ENCODE measurements at places on chromosomes 7 and 10.

DNA sequence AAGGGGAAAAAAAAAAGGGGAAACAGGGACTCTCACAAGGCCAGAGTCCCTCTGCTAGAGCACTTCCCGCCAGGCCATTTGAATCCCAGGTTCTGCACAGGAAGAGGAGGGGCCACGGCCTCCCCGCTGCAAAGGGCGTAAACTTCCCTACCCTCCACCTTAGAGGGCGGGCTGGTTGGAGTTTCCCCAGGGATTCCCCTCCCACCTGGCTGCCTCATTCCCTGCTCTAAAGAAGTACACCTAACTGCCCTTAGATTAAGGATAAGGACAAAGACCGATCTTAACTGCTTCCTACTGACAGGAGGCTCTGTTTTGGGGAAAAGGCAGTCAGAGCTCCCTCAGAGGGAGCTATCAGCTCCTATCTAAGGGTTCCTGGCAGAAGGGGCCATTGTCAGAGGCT is 102.0 kb upstream of the ARMC3 start:
- DNase-seq = no peak

GRCh38 chr7:40580776-40581175 is 446.0 kb downstream of the SUGCT start:
- no peak for DNase-seq

DNA sequence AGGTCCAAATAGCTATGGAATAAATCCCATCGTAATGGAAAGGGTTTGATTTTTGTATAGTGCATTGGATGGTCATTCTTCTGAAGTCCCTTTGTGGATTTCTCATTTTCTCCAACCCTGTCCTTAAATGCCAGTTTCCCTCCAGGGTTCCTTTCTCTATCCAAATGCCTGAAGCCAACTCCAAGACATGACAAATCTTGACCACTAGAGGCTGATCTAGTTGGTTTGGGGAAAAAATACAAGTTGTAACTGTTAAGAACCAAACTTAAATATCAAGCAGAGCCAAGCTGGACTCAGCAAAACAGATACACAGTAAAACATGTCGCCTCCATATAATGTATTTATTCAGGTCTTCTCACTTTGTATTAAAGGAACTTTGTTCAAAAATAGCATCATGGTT is 28.7 kb downstream of the FRMD4A start:
- no peak for DNase-seq

DNA sequence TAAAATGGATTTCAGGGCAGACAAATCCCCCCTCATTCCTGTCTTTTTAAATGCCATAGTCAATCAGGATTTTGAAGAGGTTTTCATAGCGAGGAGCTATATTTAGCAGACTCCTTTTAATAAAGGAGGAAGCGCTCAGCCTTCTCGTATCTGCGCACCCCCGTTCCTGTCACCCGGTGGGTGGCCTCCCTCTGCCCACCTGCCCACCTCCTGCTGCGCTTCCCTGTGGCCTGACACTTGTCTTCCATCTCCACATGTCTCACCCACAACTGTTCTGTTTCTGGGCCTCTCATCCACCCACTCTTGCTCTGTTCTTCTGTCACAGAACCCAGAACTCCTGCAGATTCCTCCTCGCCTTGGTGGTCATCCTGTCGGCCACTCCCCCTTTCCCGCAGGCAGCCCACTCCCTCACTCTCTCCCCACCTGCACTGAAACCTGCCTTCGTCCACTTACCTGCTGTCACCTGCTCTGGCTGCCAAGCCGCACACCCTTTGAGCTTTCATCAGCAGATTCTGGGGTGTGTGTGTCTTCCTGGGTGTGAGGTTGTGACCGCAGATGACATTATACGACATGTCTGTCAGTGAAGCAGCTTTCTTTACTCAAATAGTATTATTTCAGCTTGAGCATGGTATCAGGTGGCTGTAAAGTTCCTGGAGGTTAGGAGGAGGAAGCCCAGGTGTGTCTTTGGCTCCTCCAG is 163.5 kb upstream of the AGK start:
- DNase-seq = no peak

DNA sequence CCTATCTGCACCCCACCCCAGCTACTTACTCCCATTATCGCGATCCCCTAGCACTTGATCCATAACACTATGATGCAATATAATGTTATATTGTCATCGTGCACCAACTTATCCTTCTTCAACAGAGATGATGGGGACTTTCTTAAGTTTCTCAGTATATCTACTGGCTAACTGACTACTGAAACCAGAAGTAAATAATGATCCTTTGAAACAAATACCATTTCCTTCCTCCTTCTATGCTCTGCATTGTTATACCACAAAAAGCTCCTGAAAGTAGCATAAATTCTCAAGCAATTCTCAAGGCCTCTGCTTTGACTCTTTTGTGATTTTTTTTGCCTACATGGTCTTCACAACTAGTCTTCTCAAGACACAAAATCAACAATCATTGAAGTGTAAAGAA is 68.9 kb downstream of the HTR7 start:
- no peak for DNase-seq

DNA sequence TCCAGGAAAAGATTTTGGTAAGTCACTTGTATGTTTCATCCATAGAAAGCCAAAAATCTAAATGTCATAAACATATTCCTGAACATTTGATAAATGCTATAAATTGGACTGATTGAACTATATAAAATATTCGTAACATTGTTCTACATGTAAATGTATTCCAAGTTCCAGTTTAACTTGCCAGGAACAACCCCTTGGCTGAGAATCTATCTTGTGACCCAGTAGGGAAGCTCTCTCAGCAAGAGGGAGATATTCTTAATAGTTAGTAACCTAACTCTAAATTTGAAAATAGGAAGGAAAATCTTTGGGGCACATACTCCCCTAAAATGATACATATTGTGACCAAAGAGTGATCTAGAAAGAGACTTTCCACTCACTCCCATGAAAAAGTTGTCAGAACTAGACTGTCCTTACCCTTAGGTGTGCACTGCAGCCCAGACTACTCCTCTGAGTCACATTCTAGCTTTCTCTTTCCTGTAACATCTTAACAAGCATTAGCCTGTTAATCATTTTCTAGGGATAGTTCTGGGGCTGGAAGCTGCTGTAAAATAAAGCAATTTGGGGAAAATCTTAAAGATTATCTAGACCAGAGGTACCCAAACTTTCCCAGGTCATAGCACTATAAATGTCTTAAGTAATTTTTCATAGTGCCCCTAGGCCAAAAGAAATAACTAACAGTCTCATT is 73.7 kb upstream of the SKAP2 start:
- DNase-seq = no peak

DNA sequence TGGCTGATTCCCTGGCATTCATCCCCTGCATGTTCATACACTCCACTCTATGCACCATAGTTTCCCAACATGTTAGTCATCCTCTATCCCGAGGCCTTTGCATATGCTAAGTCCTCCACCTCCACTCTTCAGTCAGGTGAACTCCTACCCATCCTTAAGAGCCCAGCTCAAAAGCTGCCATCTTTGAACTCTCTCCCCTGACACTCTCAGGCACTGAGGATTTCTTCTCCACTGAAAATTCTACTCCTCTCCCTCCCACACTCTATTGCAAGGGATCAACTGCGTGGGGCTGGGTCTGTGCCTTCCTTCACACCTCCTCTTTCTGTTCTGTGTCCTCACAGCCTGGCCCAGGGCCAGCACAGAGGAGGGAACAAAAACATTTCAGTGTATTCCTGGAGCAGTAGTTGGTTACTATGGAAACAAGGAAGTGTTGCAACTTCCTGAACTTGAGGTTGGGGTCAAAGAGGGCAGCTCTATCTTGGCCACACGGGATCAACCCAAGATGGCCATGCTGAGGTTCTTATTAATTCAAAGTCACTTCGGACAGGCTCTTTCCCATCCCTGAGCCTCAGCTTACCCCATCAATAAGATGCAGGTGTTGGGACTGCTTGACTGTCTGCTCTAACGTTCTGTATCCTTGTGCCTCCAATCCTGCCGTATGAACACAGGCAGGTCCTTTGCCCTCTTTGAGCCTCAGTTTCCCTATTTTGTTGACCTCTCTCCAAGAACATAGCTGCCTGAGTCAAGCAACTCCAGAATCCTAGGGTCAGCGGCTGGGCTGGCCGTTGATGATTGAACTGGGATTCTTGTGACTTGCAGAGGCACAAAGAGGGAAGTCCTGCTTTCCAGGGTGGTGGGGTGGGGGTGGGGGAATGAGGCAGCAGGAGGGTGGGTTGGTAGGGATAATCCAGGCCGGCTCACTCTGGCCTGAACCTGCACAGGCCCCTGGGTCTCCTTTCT is 15.5 kb downstream of the ZMIZ1 start:
- DNase-seq = peak; percentile 78
